Stimulated activated CD4-positive, alpha-beta T cell treated with anti-CD3 and anti-CD28 coated beads, Interleukin-15, amount 100 ng/mL, for 1 hour (primary cell): ENCODE measurements at places on chromosomes 7 and 10.

- no peak for DNase-seq
Measured at GRCh38 chr10:75211007-75211691, 553 bp downstream of the VDAC2 start.

DNA sequence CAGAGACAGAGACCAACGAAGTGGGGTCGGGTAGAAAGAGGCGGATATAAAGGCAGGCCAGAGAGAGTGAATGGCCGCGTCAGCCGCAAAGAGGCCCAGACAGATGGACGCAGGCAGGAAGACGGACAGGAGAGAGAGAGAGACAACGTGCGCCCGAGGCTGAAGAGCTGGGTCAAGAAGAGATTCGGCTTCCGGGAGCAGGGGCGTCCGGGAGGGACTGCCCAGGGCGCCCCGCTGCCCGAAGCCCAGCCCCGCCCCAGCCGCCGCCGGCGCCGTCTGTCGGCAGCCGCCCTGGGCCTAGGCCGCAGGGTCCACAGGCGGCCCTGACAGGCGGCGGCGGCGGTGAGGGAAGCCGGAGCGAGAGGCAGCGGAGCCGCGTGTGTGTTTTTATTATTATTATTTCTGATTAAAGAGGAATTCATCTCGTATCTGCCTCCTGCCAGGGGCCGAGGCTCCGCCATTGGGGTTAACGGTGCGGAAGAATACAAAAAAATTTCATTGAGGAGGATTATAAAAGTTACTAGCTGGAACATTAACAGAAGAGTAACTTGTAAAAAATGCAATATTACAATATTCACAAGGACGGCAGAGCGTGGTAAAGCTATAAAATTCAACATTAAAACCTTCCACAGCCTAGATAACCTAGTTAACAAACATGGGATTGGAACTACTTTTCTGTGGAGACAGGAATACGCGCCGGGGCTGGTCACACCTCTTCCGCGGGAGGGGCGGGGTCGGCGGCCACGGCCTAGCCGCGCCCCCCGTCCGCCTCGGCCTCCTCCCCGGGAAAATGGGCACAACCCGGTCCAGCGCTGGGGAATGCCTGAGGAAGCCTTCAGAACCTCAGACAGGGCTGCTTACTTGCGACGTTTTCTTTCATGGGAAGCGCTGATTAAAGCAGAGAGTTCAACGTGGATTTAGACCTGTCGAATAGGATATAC lies 29.7 kb upstream of the PAX2 start:
- no peak for DNase-seq

DNA sequence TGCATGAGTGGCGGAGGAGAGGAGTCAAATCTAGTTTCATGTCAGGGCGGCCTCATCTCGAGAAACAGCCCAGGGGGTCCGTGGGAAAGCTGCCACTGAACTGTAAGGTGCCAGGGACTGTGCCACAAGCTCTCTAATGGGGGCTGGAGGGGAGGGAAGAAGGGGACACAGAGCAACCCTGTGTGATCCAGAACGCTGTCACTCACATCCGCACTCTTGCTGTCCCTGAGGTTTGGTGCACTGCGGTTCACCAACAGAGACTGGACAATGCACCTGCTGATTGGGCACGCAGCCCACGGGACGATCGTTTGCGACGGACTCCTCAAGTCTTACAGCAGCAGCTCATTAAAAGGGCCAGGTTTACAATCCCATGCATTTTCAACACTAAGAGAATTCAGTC lies 47.7 kb downstream of the AMZ1 start:
- DNase-seq: no peak

DNA sequence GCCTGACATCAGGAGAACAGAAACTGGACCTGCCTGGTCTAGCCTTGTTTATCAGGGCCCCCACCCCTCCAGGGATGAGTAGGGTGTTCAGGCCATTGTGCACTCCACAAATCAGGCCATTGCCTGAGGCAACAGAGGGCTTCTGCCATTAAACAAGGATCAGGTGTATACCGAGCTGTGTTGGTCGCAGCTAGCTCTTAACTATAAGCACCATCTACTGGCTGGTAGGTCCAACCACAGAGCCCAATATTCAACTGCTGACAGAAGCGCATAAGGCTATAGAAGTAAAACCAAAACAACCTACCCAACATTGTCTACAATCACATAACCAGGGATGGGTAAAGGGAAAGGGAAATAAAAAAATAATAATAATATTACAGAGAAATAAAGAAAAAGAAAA lies 451.7 kb upstream of the TEX47 start:
- no peak for DNase-seq

GRCh38 chr7:47818796-47819606 lies 129.3 kb downstream of the PKD1L1 start:
- DNase-seq: no peak

- no peak for DNase-seq
Measured at GRCh38 chr10:51804866-51805265, 105.5 kb upstream of the CSTF2T start.

GRCh38 chr7:94400643-94401427 lies 6.1 kb downstream of the COL1A2 start:
- no peak for DNase-seq

GRCh38 chr7:149886018-149886415 lies 12.2 kb downstream of the ATP6V0E2 start:
- no peak for DNase-seq

DNA sequence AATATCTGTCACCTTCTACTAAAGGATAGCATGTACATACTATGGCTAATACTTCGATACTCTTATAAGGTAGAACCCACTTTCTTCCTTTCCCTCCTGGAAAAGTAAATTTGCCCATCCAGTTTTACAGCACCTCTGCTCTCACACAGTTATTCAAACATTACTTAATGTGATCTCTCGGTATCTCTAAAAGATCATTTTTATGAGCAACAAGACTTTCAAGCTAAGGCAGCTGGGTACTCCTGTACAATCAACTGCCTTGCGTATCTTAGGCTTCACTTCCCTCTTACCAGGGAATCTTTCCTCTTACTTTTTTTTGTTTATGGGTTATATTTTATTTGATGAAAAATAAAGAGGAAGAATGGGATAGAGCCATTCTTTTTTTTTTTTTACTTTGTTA lies 26.5 kb upstream of the TLL2 start:
- DNase-seq: no peak

DNA sequence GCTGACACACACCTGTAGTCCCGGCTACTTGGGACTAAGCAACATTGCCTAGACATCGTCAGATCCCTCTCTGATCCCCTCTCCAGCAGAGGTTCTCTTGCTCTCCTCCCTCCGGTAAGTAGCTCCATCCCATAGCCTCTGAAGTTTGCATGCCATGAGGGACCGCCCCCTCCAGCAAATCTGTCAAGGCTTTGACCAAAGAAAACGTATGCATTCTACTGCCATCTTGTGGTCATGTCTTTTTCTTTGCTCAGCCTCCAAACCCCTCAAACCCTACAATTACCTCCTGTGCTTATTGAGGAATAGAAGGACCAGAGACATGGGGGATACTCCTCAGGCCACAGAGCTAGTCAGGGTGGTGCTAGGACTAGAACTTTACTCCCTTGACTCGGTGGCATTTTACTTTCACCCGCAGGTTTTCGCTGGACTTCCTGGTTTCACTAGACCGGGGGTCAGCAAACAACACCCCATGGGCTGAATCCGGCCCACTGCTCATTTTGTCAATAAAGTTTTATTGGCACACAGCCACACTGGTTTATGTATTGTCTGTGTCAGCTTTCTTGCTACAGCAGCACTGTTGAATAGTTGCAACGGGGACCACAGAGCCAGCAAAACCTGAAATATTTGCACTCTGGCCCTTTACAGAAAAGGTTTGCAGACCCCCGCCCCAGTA lies 202.6 kb upstream of the FOXK1 start:
- DNase-seq: no peak

DNA sequence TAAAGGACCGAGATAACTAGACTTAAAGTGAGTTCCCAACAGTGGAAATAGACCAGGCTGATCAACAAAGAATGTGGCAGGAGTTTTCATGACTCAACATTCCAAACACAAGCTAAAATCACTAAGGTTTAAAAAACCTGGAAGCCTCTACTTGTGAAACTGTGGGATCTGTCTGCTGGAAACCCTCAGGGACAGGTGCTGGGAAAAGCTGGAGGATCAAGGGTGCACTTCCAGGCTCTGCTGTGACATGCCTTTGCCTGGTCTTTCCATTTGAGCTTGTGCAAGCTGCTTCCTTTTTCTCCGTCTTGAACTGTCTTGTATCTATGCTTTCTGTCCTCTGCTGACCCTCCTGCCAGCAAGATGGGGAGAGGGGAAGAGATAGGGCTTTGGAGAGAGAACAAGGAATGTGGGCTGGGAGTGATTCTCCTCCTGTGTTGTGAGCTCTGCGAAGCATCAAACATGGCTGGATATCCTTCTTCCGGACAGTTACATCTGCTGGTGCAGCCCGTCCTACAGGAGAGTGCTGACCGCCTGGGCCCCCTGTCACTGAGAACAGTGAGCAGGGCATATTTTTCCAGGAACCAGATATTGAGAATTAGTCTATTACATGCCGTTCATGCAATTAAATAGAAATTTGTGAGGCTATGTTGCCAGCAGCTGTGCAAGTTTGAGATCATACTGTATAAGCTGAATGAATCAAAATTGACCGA lies 25.5 kb downstream of the ARHGAP22 start:
- no peak for DNase-seq

DNA sequence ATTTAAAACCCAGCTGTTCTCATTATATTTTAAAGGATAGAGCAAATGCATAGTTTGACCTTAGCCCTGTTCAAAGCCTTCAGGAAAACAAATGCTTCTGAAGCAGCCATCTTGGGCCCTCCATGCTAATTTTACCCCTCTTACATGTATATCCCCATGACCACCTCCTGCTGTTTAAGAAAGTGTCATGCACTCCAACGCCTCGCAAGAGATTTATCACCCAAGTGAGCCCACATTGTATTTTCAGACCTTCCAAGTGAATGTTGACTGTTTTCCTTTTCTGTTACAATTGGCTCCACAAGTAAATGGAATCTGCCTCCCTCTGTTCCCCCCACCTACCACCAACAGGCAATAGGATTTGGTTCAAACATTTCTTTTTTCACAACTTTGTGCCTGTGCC lies 5.3 kb downstream of the TMEM72 start:
- no peak for DNase-seq

GRCh38 chr7:65216469-65216868 lies 157.2 kb upstream of the ZNF92 start:
- no peak for DNase-seq

DNA sequence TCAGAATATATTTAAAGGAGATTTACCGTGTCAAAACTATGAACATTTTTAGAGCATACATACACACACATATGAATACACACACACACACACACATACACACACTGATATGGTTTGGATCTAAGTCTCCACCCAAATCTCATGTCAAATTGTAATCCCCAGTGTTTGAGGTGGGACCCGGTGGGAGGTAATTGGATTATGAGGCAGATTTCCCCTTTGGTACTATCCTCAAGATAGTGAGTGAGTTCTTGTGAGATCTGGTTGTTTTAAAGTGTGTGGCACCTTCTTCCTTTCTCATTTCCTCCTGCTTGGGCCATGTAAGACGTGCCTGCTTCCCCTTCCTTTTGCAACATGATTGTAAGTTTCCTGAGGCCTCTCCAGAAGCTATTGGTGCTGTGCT lies 515.0 kb upstream of the ZMIZ1 start:
- no peak for DNase-seq

GRCh38 chr10:104540181-104540580 lies 100.9 kb upstream of the SORCS3 start:
- no peak for DNase-seq

- DNase-seq: no peak
Measured at GRCh38 chr7:136116186-136116585, 139.0 kb upstream of the MTPN start.

GRCh38 chr7:19051767-19052375 lies 65.6 kb downstream of the TWIST1 start:
- no peak for DNase-seq

GRCh38 chr7:113321201-113321600 lies 202.8 kb upstream of the SMIM30 start:
- DNase-seq: no peak

- DNase-seq: no peak
Measured at GRCh38 chr10:107215681-107216080, 51.2 kb upstream of the SORCS1 start.

GRCh38 chr7:2760098-2760889 lies 72.3 kb downstream of the AMZ1 start:
- DNase-seq: no peak

- DNase-seq: no peak
Measured at GRCh38 chr7:8773518-8773917, 340.1 kb downstream of the NXPH1 start.

GRCh38 chr10:103616705-103617601 lies 123.4 kb downstream of the NEURL1 start:
- no peak for DNase-seq

DNA sequence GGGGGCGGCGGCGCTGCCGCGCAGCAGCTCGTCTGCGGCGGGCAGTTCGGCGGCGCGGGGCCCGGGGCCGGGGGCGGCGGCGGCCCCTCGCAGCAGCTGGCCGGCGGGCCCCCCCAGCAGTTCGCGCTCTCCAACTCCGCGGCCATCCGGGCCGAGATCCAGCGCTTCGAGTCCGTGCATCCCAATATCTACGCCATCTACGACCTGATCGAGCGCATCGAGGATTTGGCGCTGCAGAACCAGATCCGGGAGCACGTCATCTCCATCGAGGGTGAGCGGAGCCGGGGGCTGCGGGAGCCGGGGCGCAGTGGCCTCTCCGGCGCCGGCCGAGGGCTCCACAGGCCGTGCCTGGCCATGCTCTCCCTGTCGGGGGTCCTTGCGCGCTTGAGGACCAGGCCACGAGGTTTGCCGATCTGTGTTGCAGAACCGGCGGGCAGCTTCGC lies 548 bp downstream of the AGAP3 start:
- DNase-seq: no peak

GRCh38 chr7:148144827-148145226 lies 445.7 kb upstream of the C7orf33 start:
- no peak for DNase-seq

DNA sequence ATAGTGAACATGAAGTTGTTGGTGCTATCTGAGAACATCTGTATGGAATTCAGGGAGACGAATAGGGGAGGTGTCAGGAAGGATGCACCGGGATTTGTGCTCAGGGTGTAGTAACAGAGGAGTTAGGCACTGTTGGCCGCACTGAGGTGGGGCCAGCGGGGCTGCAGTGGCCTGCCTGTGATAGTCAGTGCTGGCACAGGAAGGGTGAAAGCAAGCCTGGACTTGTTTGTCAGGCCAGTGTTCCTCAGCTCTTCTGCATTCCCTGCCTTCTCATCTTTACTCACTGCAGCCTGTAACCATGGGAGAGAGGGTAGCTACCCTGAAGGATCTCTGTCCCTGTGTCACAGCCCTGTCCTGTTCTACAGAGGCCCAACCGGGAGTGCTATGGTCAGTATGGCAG lies 81.3 kb downstream of the SH2D4B start:
- DNase-seq: no peak
